ENCODE measurements at places on chromosomes 2 and 18. TPM values are rescaled to one million over a fixed set of nuclear protein-coding genes. Genes with fewer than 3 reads are reported as not detected.

The CD226 gene
- total RNA-seq, result 0.26 TPM

The AOX1 gene
- 18.6 TPM for total RNA-seq

The SPDYA gene
- 0.71 TPM for total RNA-seq

The IL36G gene
- total RNA-seq, result 19.1 TPM

The GTF2A1L gene
- total RNA-seq, result not detected

The SIX2 gene
- not detected for total RNA-seq

The LIMS3 gene
- total RNA-seq, result 2.8 TPM

The EHD3 gene
- 3.9 TPM for total RNA-seq

The GALNT1 gene
- total RNA-seq, result 105 TPM

- no peak for DNase-seq
These were observed 11.5 kb upstream of the TRIB2 start for GRCh38 chr2:12705230-12705629.

GRCh38 chr2:220499225-220499624, 871.8 kb downstream of the SLC4A3 start:
- DNase-seq, result no peak

- DNase-seq, result no peak
These were observed 242.6 kb downstream of the PHLPP1 start for GRCh38 chr18:62957885-62958472.

DNA sequence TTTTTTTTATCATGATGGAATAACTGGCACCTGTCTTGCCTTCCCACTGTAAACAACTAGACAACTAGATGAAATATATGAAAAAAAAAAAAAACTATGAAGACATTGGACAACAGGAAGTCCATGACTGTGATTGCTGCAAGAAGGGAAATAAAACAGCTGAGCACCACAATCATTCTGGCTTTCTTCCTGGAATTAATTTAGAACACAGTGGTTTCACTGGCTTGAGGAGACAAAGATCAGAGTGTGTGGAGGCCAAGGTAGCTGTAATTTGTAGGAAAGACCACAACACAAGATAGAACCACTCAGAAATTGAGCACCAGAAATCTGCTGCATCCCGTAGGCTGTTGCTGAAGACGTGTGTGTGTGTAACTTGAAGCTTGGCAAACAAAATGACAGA, 121.1 kb upstream of the PID1 start:
- DNase-seq, result no peak

DNA sequence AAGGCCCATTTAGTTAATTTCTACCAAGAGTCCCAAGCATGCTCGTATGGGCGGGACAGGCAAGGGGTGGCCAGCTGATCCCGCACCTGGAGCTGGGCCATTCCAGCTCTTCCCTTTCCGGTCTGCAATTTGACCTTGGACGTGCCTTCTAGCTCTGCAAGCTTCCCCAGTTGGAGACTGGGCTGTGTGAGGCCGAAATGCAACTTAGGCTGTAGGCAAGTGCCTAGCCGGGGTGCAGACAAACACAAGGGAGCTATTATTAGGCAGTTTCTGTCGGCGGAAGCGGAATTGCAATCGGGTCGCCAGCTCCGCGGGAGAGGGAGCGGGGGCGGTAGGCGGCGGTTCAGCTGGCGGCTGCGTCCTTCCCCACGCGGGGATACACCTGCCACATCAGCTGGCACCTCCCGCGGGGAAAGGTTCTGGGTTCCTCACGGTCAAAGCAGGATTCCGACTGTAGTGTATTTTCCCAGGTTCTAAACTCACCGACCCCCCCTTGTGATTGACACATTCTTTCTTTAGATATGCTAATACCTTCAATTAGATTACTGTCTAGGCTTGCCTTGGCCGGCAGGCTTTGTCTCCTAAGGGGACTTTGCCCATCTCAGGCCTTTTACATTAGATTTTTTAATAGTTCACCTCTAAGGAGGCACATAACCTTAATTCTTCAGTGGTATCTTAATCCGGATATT, 17.1 kb upstream of the ZNF532 start:
- no peak for DNase-seq

- DNase-seq, result no peak
These were observed 19.5 kb upstream of the GLS start for GRCh38 chr2:190860985-190861680.

GRCh38 chr2:232634206-232635150, 1.1 kb downstream of the EFHD1 start:
- DNase-seq, result no peak

DNA sequence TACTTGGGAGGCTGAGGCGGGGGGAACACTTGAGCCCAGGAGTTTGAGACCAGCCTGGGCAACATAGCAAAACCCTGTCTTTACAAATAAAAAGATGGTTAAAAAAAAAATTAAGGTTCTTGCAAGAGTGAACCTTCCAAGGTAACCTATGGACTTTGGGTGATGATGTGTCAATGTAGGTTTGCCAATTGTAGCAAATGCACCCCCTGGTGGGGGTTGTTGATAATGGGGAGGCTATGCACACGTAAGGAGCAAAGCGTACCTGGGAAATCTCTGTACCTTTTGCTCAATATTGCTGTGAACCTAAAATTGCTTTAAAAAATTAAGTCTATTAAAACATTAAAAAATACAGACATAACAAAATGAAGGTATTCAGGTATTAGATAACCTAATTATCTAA, 70.4 kb downstream of the CWC22 start:
- DNase-seq, result no peak

GRCh38 chr18:71028285-71028762, 739.5 kb downstream of the SOCS6 start:
- DNase-seq, result no peak

GRCh38 chr2:239891698-239892097, 133.4 kb downstream of the NDUFA10 start:
- peak; percentile 3 for DNase-seq

- DNase-seq, result no peak
These were observed 562 bp upstream of the MFSD2B start for GRCh38 chr2:24009367-24009679.

- no peak for DNase-seq
These were observed 24.0 kb upstream of the SULT1C3 start for GRCh38 chr2:108215794-108216211.

- peak; percentile 97 for DNase-seq
These were observed 30.9 kb downstream of the MBP start for GRCh38 chr18:77101410-77102258.

DNA sequence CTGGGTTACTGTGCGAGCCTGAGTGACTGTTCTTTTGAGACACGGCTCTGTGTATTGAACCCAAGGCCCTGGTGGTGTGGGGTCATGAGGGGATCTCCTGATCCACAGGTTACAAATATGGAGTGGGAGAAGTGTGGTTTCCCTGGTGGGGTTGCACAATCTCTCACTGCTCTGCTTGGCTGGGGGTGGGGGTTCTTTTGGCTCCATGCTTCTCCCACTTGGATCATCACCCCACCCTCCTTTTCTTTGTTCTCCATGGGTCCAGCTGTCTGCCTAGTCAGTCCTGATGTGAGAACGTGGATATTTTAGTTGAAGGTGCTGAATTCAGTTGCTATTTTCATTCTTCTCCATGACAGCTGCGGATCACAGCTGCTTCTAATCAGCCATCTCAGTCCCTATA, 37.8 kb downstream of the AGPS start:
- DNase-seq, result no peak

DNA sequence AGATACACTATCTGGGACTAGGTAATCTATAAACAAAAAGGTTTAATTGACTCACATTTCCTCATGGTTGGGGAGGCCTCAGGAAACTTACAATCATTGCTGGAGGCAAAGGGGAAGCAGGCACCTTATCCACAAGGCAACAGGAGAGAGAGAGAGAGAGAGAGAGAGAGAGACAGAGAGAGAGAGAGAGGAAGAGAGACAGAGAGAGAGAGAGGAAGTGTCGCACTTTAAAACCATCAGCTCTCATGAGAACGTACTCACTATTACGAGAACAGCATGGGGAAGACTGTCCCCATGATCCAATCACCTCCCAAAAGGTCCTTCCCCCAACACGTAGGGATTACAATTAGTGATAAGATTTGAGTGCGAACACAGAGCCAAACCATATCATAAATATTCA, 253.5 kb upstream of the TRIB2 start:
- DNase-seq, result no peak

GRCh38 chr2:226733927-226734564, 65.6 kb downstream of the IRS1 start:
- DNase-seq, result no peak

- DNase-seq, result no peak
These were observed 199.8 kb downstream of the PLCL1 start for GRCh38 chr2:198004173-198004572.

- no peak for DNase-seq
These were observed 3.4 kb upstream of the IER3IP1 start for GRCh38 chr18:47179520-47179919.

DNA sequence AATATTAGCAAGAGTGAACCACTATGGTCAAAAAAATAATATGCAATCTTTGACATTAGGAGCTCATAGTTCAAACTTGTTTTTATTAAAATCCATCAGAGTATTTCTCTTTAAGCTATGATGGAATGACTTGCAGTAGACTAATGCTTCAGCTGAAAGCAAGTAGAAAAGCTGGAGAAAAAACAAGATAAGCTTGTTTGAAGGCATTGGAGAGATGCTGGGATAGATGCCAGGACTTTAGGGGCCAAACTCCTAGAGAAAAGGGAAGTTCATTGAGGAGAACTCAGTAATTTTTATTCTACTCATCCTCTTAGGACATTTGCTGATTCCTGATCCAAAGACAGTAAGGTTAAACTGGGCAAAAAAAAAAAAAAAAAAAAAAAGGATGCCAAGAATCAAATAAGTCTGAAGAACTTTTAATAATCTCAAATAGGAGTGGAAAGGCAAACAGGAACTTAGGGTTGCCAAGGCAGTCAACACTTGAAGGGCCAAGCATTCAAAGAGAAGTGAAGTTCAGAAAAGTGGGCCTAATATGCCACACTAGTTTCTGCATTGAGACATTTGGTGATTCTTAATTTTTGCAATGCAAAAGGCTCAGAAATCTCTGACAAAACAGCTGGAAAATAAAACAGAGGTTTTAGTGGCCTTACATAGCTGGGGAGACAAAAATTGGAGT, 19.7 kb upstream of the AFF3 start:
- DNase-seq, result no peak

GRCh38 chr18:48534364-48534763, 4.5 kb upstream of the CTIF start:
- no peak for DNase-seq

- DNase-seq, result no peak
These were observed 335.5 kb upstream of the NT5C1B start for GRCh38 chr2:18924886-18925285.

Data from lower leg skin (tissue), 4 donors.